ENCODE measurements at places on chromosomes 5 and 9. TPM values are rescaled to one million over a fixed set of nuclear protein-coding genes. Genes with fewer than 3 reads are reported as not detected.

DBH gene
- 12.0 TPM for total RNA-seq

RACK1 gene
- 3,043 TPM for total RNA-seq

SCAI gene
- total RNA-seq = 15.7 TPM

NOL6 gene
- total RNA-seq = 25.3 TPM

BHMT2 gene
- total RNA-seq = 4.2 TPM

NRG2 gene
- 5.2 TPM for total RNA-seq

SNCAIP gene
- 11.3 TPM for total RNA-seq

OR1Q1 gene
- not detected for total RNA-seq

CD274 gene
- 2.2 TPM for total RNA-seq

PCDHGA8 gene
- 6.4 TPM for total RNA-seq

RASEF gene
- 7.6 TPM for total RNA-seq

DNA sequence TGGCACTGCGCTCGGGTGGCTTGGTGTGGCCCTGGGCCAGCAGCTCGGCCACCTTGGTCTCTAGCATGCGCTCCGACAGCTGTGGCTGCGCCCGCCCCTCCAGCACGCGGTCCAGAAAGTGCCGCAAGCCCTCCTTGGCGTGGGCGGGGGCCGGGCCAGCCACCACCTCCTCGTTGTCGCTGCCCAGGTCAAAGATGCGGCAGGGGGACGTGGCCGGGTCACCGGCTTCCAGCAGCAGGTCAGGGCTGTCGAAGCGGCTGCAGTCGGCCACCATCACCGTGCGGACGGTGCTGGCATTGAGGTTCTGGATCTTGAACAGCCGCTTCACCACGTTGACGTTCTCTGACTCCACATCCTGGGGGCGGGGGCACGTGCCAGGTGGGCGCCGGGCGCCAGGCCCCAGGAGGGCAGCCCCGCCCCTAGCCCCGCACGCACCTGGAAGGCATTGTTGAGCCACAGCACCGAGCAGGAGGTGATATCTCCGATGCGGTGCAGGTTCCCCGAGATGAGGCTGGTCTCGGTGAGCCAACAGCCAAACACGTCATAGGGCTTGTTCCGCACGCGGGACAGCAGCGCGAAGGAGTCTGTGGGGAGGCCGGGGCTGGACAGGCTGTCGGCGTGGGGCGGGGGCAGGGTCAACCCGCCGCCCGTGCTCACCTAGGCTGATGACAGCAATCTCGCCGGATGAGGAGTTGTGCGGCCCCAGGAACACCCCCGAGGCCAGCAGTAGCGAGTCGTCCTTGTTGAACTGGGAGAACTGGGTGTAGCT lies 2.2 kb downstream of the FBXW5 start:
- H3K4me1 ChIP-seq = peaks cover 26% of the 10 kb centered on the region
- H3K36me3 ChIP-seq = peaks cover 38% of the 10 kb centered on the region
- DNase-seq = no peak
- no peaks in the 10 kb centered on the region for H3K27me3 ChIP-seq
- no peak overlapping the region for H3K4me3 ChIP-seq

DNA sequence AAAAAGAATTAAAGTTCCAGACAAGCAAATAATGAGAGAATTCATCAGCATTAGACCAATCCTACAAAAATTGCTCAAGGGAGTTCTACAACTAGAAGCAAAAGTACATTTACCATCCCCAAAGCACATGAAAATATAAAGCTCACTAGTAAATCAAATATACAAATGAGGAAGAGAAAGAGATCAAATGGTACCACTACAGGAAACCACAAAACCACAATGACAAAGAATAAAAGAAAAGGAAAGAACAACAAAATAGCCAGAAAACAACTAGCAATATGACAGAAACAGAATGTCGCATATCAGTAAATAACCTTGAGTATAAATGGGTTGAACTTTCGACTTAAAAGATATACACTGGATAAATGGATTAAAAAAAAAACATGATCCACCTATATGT lies 739.0 kb downstream of the DTWD2 start:
- no peaks in the 10 kb centered on the region for H3K36me3 ChIP-seq
- no peak overlapping the region for H3K27ac ChIP-seq
- no peak for DNase-seq
- peaks cover 14% of the 10 kb centered on the region for H3K4me1 ChIP-seq
- H3K4me3 ChIP-seq = no peak overlapping the region

GRCh38 chr9:115883467-115884329 lies 269.9 kb upstream of the PAPPA start:
- no peak overlapping the region for H3K27ac ChIP-seq
- H3K27me3 ChIP-seq = no peaks in the 10 kb centered on the region
- H3K4me1 ChIP-seq = no peaks in the 10 kb centered on the region

DNA sequence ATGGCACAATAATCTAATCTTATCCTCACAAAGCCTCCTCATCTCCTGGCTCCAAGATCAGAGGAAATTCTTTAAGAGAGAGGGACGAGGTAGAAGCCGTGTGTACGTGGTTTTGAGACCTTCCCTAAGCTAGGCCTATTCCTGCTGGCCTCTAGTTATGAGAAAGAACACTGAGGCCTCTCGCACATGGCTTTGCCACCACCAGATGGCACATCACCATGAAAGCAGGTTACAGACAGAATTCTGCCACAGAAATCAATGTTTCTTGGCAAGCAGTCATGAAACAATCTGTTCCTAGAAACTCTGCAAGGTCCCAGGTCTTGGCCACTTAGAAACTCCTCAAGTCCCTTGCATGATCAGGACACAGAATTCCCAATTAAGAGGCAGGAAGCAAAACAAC lies 268.2 kb upstream of the TAS2R1 start:
- no peaks in the 10 kb centered on the region for H3K4me1 ChIP-seq
- no peak overlapping the region for H3K4me3 ChIP-seq
- no peaks in the 10 kb centered on the region for H3K27me3 ChIP-seq

- H3K27ac ChIP-seq = no peak overlapping the region
- no peaks in the 10 kb centered on the region for H3K27me3 ChIP-seq
- no peak for DNase-seq
These were observed 30.6 kb upstream of the IL33 start for GRCh38 chr9:6184749-6185645.

DNA sequence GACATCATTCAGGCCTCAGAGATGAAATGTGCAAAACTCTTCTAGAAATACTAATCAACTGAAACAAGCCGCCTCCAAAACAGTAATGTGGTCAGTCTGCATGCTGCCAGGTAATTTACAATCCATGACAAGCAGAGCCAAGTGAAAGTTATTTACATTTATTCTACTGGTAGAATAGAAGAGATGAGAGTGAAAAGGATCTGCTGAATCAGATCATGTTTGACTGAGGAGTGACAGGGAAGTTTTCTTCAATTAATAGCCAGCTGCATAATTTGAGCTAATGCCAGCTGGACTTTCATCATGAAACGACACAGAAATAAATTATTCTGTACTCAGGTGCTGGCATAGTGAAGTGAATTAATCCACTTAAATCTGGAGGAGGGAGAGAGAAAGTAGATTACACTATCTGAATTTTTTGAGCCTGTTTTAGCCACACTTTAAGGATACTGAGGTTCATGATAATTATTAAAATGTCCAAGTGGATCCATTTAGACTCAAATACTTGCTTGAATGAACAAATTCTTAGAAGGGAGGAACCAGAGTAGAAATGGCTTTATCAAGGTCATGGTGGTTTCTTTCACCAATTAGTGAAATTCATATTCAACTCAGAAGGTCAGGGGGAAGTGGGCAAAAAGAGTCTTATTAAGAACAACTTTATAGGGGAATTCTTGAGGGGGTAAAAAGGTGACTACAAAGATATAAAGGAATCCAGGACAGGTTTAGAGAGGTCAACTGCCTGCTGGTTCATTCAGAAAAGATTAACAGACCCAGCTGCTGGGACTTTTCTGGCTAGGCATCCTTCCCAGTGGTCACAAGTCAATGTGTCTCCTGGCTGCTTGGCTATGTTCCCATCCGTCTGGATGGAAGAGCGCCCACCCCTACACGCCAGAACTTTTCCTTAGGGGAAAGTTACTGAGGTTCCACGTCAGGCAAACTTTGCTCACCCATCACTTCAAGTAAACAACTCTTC lies 350.4 kb downstream of the PDE4D start:
- H3K27ac ChIP-seq = no peak overlapping the region
- no peaks in the 10 kb centered on the region for H3K27me3 ChIP-seq
- DNase-seq = no peak
- H3K4me3 ChIP-seq = no peak overlapping the region

- H3K4me3 ChIP-seq = no peak overlapping the region
- no peak overlapping the region for H3K27ac ChIP-seq
- no peaks in the 10 kb centered on the region for H3K27me3 ChIP-seq
- H3K4me1 ChIP-seq = peaks cover 6% of the 10 kb centered on the region
- no peaks in the 10 kb centered on the region for H3K36me3 ChIP-seq
These were observed 176.1 kb upstream of the HMHB1 start for GRCh38 chr5:143635888-143636287.

DNA sequence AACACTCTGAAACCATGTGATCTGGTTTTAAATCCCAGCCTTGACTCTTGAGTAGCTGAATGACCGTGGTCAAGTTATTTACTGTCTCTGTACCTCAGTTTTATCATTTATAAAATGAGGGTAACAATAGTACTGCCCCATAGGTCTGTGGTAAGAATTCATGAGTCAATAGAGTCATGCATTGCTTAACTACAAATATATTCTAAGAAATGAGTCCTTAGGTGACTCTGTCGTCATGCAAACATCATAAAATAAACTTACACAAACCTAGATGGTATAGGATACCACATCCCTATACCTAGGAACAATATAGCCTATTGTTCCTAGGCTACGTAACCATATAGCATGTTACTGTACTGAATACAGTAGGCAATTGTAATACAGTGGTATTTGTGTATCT lies 20.3 kb upstream of the ABCA1 start:
- no peaks in the 10 kb centered on the region for H3K4me1 ChIP-seq
- no peaks in the 10 kb centered on the region for H3K27me3 ChIP-seq
- no peak for DNase-seq
- H3K4me3 ChIP-seq = no peak overlapping the region
- no peak overlapping the region for H3K27ac ChIP-seq

- H3K27me3 ChIP-seq = no peaks in the 10 kb centered on the region
- no peaks in the 10 kb centered on the region for H3K4me1 ChIP-seq
- no peak overlapping the region for H3K4me3 ChIP-seq
- H3K27ac ChIP-seq = no peak overlapping the region
- no peak for DNase-seq
- H3K36me3 ChIP-seq = no peaks in the 10 kb centered on the region
These were observed 100.6 kb upstream of the SELENOP start for GRCh38 chr5:42912184-42912798.

DNA sequence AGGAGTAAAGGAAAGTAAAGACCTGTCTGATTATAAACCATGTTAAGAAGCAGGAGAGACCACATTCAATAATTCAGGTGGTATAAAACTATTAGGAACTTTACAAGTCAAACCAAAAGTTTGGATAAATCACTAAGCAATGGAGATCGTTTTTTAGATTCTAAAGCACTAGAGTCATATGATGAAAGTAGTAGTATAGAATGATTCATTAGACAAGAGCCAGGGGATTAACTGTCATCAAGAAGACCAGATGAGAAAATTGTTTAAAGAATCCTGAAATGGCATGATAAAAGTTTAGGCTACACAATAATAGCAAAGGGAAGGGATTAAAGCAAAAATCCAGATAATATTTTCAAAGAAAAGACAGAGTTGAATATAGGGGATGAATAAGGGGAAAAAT lies 12.9 kb upstream of the CARNMT1 start:
- H3K4me3 ChIP-seq = no peak overlapping the region
- DNase-seq = no peak
- H3K4me1 ChIP-seq = no peaks in the 10 kb centered on the region
- H3K27me3 ChIP-seq = no peaks in the 10 kb centered on the region
- no peaks in the 10 kb centered on the region for H3K36me3 ChIP-seq

GRCh38 chr9:108991479-108991878 lies 21.8 kb downstream of the CTNNAL1 start:
- no peak overlapping the region for H3K27ac ChIP-seq
- DNase-seq = no peak
- peaks cover 2% of the 10 kb centered on the region for H3K4me1 ChIP-seq
- no peaks in the 10 kb centered on the region for H3K36me3 ChIP-seq
- H3K27me3 ChIP-seq = no peaks in the 10 kb centered on the region

Data from vagina (tissue), 2 donors.